ENCODE measurements at places on chromosomes 12 and 14. TPM values are rescaled to one million over a fixed set of nuclear protein-coding genes. Genes with fewer than 3 reads are reported as not detected.

The GALNT6 gene
- polyA plus RNA-seq, result 3.2 TPM

The BICDL1 gene
- polyA plus RNA-seq, result not detected

The AKAP3 gene
- not detected for polyA plus RNA-seq

The HCAR2 gene
- polyA plus RNA-seq, result 31.2 TPM

The TAS2R19 gene
- polyA plus RNA-seq, result not detected

The RACGAP1 gene
- 3.1 TPM for polyA plus RNA-seq

- no peak for DNase-seq
Observed at GRCh38 chr14:44963775-44964380, 1.9 kb downstream of the TOGARAM1 start.

DNA sequence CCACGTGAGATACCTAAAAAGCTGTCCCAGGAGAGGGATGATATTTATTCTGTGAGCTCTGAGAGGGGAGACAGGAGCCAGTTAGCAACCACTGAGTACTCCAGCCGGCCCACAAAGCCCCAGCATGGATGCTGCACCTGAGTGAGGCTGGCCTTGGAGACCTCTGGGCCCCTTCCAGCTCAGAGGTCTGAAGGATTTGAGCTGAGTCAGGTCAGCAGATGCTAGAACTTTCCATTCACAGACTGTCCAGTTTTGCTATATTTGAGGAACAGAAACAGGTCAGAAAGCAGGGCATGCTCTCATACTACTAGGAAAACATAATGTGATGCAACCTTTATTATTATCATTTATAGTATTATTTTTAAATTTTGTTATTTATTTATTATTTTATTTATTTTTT lies 15.0 kb upstream of the MAPKAPK5 start:
- peak; percentile 28 for DNase-seq

GRCh38 chr12:132327336-132328171 lies 1.8 kb downstream of the GALNT9 start:
- DNase-seq, result no peak

DNA sequence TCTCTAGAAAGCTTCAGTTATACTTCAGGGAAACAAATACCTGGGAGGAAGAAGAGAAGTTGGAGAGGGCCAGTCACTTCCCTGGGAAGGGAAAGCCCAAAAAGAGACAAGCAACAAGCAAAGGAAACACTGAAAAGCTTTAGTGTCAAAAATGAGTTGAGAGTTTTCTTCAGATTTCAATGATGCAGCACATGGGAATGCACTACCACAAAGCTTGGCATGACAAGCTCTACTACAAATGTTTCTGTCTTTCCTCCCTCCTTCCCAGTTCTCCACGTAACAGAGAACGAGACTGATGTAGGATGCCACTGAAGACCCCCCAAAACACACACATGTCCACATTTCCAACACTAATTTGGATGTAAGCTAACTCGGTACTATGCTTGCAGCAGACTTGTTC lies 26.8 kb upstream of the ADAMTS20 start:
- DNase-seq, result no peak

DNA sequence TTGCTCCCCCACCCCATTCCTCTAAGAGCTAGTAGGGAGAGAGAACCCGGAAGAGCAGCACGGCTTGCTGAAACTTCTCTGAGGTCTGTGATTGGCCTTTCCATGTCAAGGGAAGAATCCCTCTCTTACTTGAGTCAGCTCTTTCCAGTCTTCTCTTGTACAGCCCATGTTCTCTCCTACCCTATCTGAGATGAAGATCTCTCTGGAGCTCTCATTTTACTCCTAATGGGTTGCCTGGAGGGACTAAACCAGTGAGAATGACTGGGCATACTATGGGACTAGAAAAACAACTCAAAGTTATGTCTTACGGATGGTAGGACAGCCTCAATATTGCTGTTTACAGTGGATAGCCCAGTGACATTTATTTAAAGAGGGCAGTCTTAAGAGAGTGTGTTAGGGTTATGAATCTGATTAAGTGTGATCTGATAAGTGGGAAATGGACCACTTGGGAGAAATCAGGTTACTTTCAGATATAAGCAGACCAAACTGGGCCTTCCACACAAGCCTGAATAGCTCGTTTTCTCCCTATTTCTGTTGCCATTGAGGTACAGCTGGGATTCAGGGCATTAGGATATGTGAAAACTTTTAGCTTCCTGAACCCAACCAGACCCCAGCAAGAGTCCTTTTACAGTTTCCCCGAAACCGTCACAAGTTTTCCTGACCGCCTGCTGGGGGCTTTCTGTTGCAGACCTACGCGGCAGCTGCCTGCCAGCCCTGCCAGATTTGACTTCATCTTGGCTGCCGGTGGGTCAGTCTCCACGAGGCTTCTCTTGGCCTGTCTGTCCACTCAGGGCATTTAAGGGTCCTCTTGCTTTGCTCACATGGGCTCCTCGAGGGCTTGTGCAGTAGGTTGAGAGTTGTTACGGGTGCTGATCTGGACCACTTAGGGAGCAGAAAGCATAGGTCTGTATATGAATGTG lies 16.9 kb downstream of the ETV6 start:
- DNase-seq, result no peak
